Prostate gland (tissue), 2 donors: ENCODE measurements at places on chromosomes 3 and 15.
A peak's percentile ranks its signal among the peaks of the same experiment; 100 is the strongest.

- DNase-seq: peak; percentile 52
Observed at GRCh38 chr15:65824941-65825544, 33.0 kb upstream of the DENND4A start.

DNA sequence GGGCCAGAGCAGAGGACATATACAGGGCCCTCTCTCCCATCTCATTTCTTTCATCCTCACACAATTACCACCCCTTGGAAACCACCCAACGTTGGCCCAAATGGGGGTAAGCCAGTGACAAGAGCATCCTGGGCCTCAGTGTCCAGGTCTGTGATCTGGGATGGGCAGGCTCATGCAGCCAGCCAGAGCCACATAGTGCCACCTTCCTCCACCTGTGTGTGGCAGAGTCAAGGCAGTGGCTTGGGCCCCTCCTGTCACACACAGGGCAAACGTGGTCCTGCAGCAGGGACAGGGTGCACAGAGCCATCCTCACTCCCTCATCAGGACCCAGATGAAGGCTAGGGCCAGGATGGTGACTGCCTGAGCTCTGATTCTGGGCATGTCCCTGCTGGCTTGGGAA is 2.3 kb upstream of the MYL3 start:
- no peak for DNase-seq

GRCh38 chr3:72892081-72892775 is 4.4 kb downstream of the GXYLT2 start:
- DNase-seq: no peak

DNA sequence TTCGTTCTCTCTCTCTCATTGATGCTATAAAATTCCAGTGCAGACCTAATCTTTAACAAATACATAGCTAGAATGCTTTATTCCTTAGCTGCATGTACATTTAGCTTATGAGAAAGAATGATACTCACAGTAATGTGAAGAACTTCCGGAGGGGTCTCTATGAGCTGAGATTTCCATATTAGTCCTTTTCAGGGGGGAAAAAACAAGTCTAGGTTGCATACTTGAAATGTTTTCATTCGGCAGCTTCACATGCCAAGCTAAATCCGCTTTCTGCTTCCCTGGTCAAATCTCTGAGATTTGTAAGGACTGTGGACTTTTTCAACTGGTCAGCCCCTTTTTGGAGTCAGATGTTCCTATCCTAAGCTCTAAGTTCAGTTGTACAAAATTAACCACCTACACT is 111.5 kb upstream of the COL8A1 start:
- DNase-seq: no peak

DNA sequence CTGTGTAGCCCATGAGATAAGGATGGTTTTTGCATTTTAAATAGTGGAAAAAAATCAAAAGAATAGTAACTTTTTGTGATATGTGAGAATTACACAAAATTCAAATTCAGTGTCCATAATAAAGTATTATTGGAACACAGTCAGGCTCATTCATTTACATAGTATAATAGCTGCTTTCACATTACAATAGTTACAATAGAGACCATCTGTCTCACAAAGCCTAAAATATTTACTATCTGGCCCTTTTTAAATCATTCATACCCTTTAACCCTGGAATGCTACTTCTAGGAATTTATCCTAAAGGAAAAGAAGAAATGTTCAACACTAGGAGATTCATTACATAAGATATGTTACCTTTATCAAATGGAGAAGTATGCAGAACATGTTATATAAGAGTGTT is 35.5 kb upstream of the TM4SF4 start:
- no peak for DNase-seq

DNA sequence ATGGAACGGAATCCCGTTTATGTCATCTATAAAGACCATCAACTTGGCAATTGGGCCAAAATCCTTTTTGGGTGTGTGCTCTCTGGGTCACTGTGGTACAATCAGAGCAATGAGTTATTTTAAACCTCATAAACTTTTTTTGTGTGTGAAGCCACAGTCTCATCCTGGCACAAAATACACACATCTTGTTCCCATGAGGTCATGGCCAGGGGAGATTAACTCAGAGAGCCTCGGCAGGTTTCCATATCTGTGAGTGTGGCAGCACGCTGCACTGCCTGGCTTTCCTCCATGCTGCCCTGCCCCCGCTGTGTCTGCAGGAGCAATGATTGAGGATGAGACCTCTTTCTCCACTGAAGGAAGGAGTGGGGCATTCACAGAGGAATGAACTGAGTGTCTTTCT is 54.0 kb upstream of the DLG1 start:
- DNase-seq: peak; percentile 26

DNA sequence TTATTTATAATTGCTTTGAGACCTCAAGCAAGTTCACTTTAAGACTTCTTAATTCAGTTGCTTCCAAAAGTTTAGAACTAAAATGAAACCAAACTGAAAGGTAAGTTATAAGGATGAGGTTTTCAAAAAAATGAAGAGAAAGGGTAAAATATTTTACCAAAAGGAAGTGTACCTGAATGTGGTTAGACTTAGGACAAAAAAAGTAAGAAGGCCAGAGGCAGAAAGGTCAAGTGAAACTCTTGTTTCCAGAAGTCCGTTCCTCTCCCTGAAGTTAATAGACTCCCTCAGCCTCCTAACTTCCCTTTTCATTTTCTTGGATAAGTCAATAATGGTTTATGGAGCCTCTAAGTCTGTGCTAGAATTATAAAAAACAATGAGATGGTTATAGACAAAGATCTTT is 16.6 kb downstream of the BTLA start:
- DNase-seq: no peak

DNA sequence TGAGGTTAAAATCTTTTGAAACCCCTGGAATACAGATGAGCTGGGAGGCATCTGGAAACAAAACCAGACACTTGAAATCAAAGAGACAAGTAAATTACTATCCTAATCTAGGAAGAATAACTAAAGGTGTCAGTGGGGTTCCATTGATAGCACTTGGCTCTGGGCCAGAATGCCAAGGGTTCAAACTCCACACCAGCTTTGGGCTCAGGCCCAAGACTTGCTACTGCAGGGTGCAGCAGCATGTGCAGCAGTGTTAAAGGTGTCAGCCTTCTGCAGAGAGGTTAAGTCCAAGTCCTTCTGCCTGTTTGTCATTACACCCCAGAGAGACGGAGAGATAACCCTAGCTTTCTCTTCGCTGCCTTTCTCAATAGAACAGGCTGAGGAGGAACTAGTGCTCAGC is 273.9 kb downstream of the TIGIT start:
- DNase-seq: no peak

DNA sequence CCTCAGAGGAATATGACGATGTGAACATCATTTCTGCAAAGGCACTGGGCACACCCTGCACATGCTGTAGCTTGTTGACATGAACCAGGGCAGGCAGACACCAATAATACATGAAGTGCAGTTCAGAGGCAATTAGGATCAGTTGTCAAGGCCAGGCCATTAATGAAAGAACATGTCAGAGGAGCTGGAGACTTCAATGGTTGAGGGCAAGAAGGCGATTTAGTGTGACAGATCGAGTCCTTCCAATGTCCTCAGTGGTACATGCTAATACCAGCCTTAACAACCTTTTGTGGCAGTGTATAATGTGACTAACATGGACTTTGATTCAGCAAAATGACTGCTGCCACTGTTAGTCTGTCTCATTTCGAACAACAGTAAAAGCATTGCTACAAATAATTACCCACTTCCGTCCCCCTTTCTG is 205.2 kb upstream of the NANOGP8 start:
- DNase-seq: no peak

- DNase-seq: peak; percentile 33
Observed at GRCh38 chr3:140568842-140569520, 108.9 kb upstream of the TRIM42 start.

DNA sequence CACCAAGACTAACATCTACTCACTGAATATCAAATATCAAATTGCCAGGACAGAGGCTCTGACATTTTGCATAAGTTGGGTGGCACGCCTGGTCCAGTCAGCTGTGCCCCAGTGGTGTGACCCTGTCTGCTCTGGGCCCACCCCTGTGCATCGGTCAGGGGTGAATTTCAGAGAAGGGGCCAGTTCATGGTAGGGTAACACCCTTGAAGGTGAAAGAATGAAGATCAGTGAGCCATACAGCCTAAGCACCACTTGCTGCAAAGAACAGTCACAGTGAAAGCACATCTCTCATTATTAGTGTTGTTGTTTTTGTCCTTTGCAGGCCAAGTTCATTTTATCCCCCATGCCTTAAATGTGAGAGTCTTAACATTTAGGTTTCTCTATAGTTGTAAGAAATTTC is 86.8 kb downstream of the MYRIP start:
- DNase-seq: no peak

GRCh38 chr3:13277860-13278531 is 142.1 kb downstream of the NUP210 start:
- DNase-seq: peak; percentile 42

DNA sequence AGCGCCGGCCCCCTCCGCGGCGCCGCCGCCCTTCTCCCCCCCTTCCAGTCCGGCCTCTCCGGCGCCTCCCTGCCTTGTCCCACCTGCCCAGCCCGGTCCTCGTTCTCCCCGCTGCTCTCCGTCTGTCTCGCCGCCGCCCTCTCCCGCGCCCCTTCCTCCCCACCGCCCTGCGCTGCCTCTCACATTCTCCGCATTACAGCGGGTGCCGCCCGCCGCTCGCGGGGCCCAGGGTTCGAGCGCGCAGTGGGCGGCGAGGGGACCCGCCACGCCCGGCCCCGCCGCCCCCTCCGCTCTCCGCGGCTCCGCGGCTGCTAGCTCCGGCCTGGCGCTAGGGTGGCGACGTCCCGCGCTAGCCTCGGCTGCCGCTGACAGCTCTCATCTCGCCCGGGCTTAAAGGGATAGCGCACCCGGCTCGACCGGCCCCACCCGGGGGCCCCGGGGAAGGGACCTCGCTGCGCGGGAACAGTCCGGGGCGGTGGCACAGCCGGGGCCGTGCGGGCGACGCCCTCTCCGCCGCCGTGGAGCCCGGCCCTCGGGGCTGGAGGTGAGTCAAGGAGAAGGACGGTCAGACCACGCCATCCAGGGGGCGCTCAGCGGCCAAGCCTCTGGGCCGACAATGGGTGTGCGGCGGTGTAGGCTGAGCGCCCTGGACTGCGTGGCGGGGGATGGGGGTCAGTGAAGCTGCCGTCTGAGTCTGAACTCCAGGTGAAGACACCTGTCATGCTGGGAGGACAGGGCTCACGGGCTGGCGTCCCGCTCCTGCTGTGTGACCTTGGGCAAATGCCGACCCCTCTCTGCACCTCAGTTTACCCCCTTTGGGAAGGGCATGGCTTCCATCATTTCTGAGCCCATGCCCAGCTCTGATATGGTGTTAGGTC is 187.4 kb upstream of the LINGO1 start:
- DNase-seq: no peak

DNA sequence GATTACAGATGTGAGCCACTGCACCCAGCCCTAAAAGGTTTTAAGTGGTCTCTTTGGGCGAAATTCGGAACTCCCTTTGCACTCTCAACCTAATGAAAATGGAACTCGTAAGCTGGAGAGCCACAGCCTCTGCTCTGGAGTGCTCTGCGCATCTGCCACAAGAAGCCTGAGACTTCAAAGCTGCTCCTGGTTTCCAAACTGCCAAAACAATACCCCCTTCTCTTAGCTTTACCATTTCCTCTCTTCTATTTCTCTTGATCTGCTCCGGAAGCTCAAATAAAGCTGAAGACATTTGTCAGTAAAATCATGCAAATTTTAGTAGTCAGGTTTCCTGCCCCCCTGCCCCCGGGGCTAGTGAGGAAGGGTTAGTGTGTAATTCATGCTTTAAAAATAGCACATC is 312.7 kb downstream of the MFSD1 start:
- no peak for DNase-seq

DNA sequence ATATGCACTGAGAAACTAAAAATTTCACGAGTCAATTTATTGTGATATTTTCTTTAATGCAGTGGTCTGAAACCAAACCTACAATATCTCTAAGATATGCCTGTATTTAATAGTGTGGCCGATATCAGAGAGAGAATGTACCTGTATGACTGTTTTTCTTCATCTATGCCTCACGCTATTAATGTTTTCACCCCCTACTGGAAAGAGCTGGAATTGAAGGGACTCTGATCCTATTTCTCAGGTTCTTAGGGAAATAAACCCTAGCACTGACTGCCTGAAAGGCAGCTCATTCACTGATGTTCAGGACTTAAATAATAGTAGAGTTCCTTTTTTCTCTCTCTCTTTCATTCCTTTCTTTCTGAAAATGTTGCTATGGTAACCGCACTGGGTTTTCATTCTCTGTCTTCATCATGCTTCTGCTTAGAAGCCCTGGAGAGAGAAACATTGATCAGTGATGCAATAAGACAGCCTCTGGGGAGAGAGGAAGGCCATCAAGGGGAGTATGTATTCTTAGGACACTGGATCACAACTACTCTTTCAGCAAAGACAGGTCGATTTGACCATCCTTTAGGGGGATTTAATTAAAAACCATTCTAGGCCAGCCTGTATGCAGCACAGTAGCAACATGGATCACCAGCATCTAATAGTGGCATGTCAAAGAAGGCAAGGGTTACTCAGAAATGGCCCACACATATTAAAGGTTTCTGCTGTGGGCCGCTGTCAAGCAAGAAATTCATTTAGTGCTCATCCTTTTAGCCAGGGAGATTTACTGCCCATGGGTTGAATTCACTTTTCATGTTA is 1135.7 kb downstream of the IGSF11 start:
- DNase-seq: no peak

DNA sequence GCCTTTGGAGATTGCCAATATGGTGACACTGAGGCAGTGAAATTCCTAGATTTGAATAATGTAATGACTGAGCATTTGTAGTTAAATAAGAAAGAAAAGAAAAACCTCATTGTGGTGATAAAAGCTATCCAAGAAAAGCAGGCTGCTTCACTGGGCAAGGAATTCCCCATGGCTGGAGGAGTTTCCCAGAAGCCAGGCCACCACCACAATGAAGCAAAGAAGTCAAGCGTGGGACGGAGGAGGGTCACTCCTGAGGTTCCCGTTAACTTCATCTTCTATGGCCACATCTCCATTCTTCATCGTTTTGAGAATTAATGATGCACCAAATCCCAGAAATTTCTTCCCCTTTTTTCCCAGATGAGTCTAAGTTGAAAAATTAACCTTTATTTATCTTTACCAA is 185.8 kb upstream of the BCL6 start:
- DNase-seq: no peak

DNA sequence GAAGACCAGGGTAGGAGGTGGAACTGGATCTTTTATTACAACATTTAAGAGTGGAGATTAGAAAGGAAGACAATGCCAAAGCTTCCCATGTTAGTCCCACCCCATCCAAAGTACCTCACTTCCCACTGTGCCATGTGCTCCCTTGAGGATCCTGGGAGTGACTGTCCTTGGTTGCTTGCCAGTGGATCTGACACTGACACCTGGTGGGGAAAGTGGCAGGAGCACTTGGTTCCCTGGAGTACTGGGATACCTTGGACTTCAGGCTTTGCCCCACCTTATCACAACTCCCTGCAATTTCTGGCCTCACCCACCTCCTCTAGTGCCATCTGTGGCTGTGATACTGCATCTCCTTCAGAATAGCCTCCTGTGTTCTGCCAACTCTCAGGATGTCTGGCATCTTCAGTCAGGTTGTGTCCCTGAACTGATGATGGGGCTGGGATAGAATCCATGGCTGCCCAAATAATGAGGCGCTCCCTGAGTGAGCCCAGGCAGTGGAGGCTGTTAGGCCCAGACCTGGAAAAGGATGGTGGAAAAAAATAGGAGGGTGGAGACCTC is 1.3 kb downstream of the ELL3 start:
- peak; percentile 62 for DNase-seq
